ENCODE measurements at places on chromosomes 5 and 9.

DNA sequence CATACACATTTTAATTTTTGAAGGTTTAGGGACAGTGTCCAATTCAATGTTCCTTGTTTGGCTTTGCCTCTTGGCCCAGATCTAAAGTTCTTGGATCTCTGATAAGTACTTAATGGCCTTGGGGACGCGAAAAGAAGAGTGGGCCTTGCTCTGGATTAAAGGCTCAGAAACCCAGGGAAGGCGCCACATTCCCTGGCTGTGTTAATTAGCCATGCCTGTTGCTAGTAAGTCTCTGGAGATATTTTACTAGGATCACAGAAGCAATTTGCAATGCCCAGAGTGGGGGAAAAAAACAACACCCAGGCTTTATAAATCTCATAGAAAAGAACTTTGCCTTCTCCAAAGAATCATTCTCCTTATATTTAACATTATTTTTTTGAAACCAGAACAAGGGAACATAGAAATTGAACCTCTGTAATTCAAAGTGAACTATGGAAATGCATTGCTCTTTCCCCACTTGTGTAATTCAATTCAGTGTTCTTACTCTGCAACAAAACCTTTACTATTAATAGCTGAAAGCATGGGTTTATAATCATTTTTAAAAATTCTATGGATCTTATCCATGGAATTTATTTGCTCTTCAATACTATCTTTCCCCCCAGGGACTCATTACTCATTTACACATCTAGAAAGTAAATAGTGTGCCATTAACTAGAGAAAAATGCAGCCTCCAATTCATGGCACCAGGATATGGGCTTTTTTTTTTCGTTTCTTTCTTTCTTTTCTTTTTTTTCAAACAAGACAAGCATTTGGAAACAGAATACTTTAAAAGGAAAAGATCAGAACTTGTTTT lies 172.2 kb upstream of the ANKRD55 start:
- DNase-seq = no peak

- DNase-seq = no peak
These were observed 29.8 kb downstream of the ANKRD33B start for GRCh38 chr5:10593531-10594181.

GRCh38 chr9:134809826-134810225 lies 70.8 kb upstream of the FCN2 start:
- DNase-seq = no peak

DNA sequence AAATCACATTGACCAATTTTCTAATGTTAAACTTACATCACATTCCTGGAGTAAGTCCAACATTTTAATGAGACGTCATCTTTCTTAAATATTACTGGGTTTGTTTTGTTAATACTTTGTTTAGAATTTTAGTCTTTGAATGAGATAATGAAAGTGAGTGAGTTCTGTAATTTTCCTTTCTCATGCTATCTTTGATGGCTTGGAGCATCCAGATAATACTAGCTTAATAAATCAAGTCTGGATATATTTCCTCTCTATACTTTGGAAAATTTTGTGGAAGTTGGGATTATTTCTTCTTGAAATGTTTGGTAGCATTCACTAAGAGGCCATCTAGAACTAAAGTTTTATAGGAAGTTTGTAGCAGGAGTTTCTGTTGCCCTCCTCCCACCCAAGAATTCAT lies 90.8 kb upstream of the IL7R start:
- DNase-seq = no peak

GRCh38 chr9:113582698-113583200 lies 119.2 kb downstream of the RGS3 start:
- DNase-seq = no peak

GRCh38 chr5:61280205-61280604 lies 51.9 kb upstream of the ZSWIM6 start:
- no peak for DNase-seq

- no peak for DNase-seq
These were observed 47.8 kb downstream of the LOX start for GRCh38 chr5:122030251-122030650.

DNA sequence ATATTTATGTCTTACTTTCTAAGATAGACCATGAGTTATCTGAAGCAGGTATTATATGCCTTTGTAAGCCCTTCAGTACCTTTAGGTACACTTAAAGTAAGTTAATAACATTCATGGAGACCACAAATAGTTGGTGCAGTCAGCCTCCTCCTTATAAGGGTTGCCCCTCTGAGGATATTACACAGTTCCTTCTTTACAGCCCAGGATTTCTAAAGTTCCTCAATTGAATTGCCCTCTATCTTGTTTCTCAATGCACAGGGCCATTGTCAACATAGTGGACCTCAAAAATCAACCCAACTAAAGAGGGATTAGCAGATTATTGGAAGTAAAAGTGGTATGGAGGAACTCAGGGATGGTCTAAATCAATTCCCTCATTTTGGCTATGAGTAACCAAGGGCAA lies 50.3 kb downstream of the HMHB1 start:
- no peak for DNase-seq

DNA sequence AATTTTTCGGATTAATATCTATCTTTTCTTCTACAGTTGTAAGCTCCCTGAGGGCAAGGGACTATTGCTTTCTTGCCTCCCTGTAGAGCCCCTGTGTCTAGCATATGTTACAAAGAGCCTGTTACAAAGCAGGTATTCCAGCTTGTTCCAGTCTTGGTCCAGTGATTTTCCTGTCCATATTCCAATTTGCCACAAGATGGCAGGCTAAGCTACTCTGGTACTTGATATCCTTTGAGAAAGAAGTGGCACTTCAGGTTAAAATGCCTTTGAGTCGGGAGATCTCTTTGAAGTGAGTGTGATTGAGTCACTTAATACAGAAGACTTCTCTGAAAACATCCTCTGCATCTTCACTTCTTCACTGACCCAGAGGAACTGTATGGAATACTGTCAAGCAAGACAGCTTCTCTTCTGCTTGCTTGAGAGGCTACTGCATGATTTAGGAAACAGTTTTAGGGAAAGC lies 24.5 kb downstream of the CAVIN4 start:
- DNase-seq = no peak

- DNase-seq = no peak
These were observed 351.5 kb downstream of the GADD45G start for GRCh38 chr9:89956331-89956730.

- DNase-seq = no peak
These were observed 341.2 kb downstream of the CAAP1 start for GRCh38 chr9:26551451-26551850.

DNA sequence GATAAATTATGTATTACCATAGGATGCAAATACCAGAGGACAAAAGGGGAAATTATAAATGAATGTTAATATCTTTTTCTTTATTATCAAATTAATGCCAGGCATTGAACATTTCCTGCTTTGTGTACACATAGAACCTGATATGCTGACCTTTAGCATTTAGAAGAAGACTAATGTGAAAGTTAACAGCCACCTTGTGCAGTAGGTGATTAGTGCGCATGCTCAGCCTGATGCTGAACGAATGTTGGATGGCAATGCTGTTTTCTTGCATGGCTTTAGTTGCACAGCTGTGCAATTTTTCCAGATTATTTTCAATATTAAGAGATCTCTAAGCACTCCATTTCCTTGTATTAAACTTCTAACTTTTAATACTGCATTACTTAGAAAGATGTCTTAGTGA lies 45.5 kb downstream of the CCNH start:
- no peak for DNase-seq

GRCh38 chr5:54753034-54753433 lies 232.4 kb downstream of the ESM1 start:
- no peak for DNase-seq

DNA sequence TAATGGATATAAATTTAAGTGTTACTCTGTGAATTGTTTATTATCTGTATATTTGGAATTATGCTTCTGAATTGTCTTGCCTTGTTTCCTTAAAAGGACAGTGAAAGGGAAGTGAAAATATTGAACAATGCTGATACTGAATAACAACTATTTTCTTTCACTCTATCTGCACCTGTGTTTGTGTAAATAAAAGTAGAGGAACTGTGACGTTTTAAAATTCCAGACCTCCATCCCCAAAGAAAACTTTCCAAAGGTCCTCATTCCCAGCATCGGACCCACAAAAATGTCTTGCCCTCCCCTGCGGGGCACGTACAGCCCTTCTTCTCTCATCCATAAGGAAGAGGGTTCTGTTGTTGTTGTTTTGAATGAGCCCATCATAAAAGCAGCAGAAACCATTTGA lies 100.0 kb downstream of the NLN start:
- no peak for DNase-seq

- no peak for DNase-seq
These were observed 1.3 kb downstream of the NOTCH1 start for GRCh38 chr9:136544548-136544963.
